ENCODE measurements at places on chromosomes 4 and X. TPM values are rescaled to one million over a fixed set of nuclear protein-coding genes. Genes with fewer than 3 reads are reported as not detected.

Gene CFI
- 1.7 TPM for total RNA-seq

DNA sequence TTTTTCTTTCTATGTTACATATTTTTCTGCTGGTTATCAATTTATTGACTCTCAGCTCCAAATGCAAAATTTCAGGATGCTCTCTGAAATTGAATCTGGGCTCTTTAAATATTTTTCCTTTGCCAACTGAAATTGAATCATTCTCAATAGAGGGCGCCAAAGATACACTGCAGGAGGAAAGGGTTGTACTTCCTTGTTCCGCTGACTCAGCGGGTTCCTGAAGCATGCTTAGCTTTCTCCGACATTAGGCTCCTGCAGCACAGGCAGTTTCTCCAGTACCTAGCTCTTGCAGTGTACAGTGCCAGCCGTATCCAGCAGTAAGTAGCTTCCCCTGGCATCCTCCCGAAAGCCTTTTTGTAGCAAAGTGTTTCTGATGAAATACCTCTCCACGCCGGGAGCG, 28.8 kb upstream of the CFAP47 start:
- peak; percentile 60 for DNase-seq

GRCh38 chr4:177308847-177309521, 690 bp upstream of the NEIL3 start:
- no peak for DNase-seq

- DNase-seq, result peak; percentile 19
These were observed 59.9 kb downstream of the ZNF827 start for GRCh38 chr4:145878501-145879435.

GRCh38 chr4:147039976-147040575, 94.4 kb upstream of the TTC29 start:
- DNase-seq, result no peak

- no peak for DNase-seq
These were observed 20.1 kb downstream of the KIAA0232 start for GRCh38 chr4:6802626-6803025.

Gene RGN
- total RNA-seq, result not detected

Gene COL4A5
- 9.8 TPM for total RNA-seq
